ENCODE measurements at places on chromosomes 3 and 15.
A peak's percentile ranks its signal among the peaks of the same experiment; 100 is the strongest.

- no peak overlapping the region for H3K27ac ChIP-seq
- peak overlapping the region; percentile 71 for H3K4me3 ChIP-seq
- H3K36me3 ChIP-seq = no peaks in the 10 kb centered on the region
Measured at GRCh38 chr15:40953713-40954074, 423 bp downstream of the CHAC1 start.

GRCh38 chr15:23372284-23372683, 17.7 kb downstream of the GOLGA8S start:
- H3K27me3 ChIP-seq = no peaks in the 10 kb centered on the region
- no peaks in the 10 kb centered on the region for H3K36me3 ChIP-seq
- DNase-seq = no peak
- H3K27ac ChIP-seq = no peak overlapping the region
- no peaks in the 10 kb centered on the region for H3K4me1 ChIP-seq

DNA sequence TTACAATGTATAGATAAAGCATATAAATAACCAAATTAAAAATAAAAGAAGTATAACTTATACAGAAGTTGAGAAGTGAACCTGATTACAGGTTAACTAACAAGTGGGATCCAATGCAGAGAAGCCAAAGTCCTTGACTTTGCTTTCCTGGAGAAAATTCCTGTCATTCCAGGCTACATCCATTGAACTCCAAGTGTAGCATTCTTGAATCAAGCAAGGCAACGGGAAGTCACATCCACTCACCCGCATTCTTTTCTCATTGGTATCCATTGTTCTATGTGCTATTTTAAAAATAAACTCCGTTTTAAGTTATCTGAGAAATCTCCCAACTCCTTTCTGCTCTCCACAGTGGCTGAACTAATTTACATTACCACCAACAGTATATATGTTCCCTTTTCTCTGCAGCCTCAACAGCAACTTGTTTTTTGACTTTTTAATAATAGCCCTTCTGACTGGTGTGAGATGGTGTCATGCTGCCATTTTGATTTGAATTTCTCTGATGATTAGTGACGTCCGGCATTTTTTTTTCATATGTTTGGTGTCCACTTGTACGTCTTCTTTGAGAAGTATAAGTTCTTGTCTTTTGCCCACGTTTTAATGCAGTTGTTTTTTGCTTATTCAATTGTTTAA, 534.3 kb downstream of the ROBO1 start:
- H3K36me3 ChIP-seq = no peaks in the 10 kb centered on the region
- no peaks in the 10 kb centered on the region for H3K4me1 ChIP-seq
- H3K4me3 ChIP-seq = no peak overlapping the region
- H3K27me3 ChIP-seq = no peaks in the 10 kb centered on the region
- no peak for DNase-seq

- no peaks in the 10 kb centered on the region for H3K4me1 ChIP-seq
- no peak overlapping the region for H3K4me3 ChIP-seq
- H3K27ac ChIP-seq = no peak overlapping the region
Measured at GRCh38 chr3:116417151-116417550, 28.1 kb downstream of the LSAMP start.

GRCh38 chr3:112481302-112481721, 18.0 kb downstream of the BTLA start:
- no peaks in the 10 kb centered on the region for H3K27me3 ChIP-seq
- H3K27ac ChIP-seq = no peak overlapping the region
- H3K4me1 ChIP-seq = no peaks in the 10 kb centered on the region

DNA sequence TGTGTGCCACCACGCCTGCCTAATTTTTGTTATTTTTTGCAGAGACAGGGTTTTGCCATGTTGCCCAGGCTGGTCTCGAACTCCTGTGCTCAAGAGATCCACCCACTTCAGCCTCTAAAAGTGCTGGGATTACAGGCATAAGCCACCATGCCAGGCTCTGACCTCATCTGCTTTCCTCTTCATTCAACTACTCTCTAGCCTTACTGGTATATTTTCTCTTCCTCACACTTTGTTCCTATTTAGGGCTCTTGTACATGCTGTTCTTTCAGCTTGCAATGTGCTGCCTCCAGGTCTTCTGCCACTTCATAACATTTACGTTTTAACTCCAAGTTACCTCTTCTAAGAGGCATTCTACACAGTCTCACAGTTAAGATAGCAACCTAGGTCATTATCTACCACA, 34.9 kb downstream of the PIK3CB start:
- DNase-seq = no peak
- no peak overlapping the region for H3K27ac ChIP-seq
- no peaks in the 10 kb centered on the region for H3K4me1 ChIP-seq
- H3K4me3 ChIP-seq = no peak overlapping the region

GRCh38 chr3:62781121-62781520, 94.1 kb downstream of the CADPS start:
- H3K36me3 ChIP-seq = no peaks in the 10 kb centered on the region
- H3K27ac ChIP-seq = no peak overlapping the region
- H3K4me1 ChIP-seq = no peaks in the 10 kb centered on the region
- H3K27me3 ChIP-seq = no peaks in the 10 kb centered on the region

GRCh38 chr3:143977341-143978262, 6.0 kb downstream of the DIPK2A start:
- no peaks in the 10 kb centered on the region for H3K36me3 ChIP-seq
- H3K27ac ChIP-seq = no peak overlapping the region
- DNase-seq = no peak
- H3K4me3 ChIP-seq = no peak overlapping the region

- H3K4me3 ChIP-seq = no peak overlapping the region
- no peaks in the 10 kb centered on the region for H3K36me3 ChIP-seq
- DNase-seq = no peak
- H3K27me3 ChIP-seq = no peaks in the 10 kb centered on the region
- H3K4me1 ChIP-seq = peaks cover 11% of the 10 kb centered on the region
- H3K27ac ChIP-seq = peak overlapping the region; percentile 69
Measured at GRCh38 chr3:188760408-188760807, 411.4 kb upstream of the TPRG1 start.

- H3K4me3 ChIP-seq = no peak overlapping the region
- H3K27me3 ChIP-seq = no peaks in the 10 kb centered on the region
- H3K4me1 ChIP-seq = no peaks in the 10 kb centered on the region
- H3K27ac ChIP-seq = no peak overlapping the region
Measured at GRCh38 chr3:23440416-23441294, 237.5 kb downstream of the UBE2E2 start.

GRCh38 chr15:89430530-89431341, 65.6 kb downstream of the RHCG start:
- H3K4me3 ChIP-seq = no peak overlapping the region
- H3K27ac ChIP-seq = no peak overlapping the region
- peak; percentile 77 for DNase-seq
- peaks cover 7% of the 10 kb centered on the region for H3K27me3 ChIP-seq

- no peaks in the 10 kb centered on the region for H3K27me3 ChIP-seq
- H3K4me1 ChIP-seq = no peaks in the 10 kb centered on the region
- H3K36me3 ChIP-seq = no peaks in the 10 kb centered on the region
- no peak for DNase-seq
- H3K27ac ChIP-seq = no peak overlapping the region
Measured at GRCh38 chr15:36970522-36970921, 129.8 kb downstream of the MEIS2 start.

DNA sequence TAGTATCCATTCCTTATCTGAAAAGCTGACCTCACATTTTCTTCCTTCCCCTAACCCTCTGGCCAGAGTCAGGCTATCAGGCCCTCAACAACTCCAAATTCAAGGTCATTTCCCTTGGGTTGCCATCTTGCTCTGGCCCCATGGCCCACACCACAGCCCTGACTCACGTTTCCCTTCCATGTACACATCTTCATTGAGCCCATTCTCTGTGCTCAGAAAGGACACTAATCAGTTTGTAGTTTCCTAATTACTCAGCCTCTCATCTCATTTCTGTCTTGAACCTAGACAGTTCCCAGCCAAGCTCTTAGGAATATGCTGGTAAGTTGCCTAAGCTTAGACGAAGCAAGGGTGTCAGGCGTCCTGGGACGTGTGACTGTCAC, 14.9 kb downstream of the TGM5 start:
- DNase-seq = no peak
- no peak overlapping the region for H3K27ac ChIP-seq
- H3K36me3 ChIP-seq = no peaks in the 10 kb centered on the region
- H3K4me1 ChIP-seq = no peaks in the 10 kb centered on the region
- H3K27me3 ChIP-seq = no peaks in the 10 kb centered on the region
- H3K4me3 ChIP-seq = no peak overlapping the region

Data from adrenal gland (tissue), 19 donors.